Non-pigmented ciliary epithelial cell (primary cell): ENCODE measurements at places on chromosomes 5 and 9.

DNA sequence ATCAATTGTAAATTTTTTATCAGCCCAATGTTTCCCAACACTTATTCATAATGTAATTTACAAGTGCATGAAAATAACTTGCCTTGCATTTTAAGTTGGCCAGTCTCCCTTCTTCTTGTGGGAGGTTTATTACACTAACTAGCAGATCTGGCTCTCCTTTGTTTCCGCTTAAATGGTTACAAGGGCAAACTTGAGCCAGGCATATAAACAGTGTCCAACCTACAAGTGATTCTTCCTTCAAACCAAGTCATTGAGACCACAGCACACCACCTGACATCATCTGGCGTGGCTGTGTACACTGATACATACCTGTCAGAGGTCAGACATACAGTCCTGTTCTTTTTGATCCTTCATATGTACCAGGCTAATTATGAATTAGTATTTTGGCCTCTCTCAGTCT is 80.1 kb downstream of the ALDH1A1 start:
- DNase-seq: no peak

- DNase-seq: peak; percentile 32
These were observed 103.0 kb downstream of the PCSK5 start for GRCh38 chr9:75993434-75993833.

GRCh38 chr5:98275980-98276379 is 497.5 kb upstream of the RGMB start:
- no peak for DNase-seq

GRCh38 chr9:127501821-127502343 is 50.6 kb downstream of the LRSAM1 start:
- no peak for DNase-seq

DNA sequence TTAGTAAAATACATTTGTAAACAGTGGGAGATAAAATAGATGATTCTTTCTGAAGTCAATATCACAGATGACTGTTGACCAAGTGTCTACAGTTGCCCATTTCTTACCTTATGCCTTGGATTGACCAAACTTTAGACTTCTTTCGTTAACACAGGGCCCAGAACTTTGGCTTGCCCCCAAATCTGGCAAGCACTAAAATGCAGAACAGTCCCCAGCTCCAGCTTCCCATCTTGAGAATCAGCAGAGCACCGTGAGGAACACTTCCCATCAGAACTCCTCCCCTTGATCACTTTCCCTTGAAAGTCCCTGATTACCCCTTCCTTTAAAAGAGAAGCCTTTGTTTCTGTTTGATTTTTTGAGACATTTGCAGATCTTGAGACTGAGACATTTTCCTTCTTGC is 1039.9 kb downstream of the TLE1 start:
- no peak for DNase-seq

GRCh38 chr5:3301306-3301705 is 294.3 kb upstream of the IRX1 start:
- DNase-seq: no peak

DNA sequence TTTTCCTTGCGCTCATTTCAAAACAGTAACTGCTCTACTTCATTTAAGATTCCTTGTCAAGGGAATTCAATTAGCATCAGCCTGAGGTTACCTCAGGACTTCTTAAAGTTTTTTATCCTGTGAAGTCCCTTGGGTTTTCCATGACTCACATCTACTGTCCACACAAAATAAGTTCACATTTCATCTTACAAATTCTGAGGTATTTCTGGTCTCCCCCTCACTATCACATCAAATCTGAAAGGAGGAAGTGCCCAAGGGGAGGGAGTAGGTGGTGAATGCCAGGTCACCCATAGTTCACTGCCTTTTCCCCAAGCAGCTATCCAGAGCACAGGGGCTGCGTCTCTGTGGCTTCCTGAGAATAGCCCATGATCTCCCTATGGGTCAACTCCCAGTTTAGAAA is 227.1 kb upstream of the NREP start:
- peak; percentile 89 for DNase-seq

GRCh38 chr9:128120061-128120740 is 7.3 kb downstream of the PTGES2 start:
- DNase-seq: no peak

- DNase-seq: no peak
These were observed 20.4 kb downstream of the CCDC192 start for GRCh38 chr5:127723571-127723970.

- DNase-seq: no peak
These were observed 50.1 kb downstream of the COL27A1 start for GRCh38 chr9:114205171-114206015.

DNA sequence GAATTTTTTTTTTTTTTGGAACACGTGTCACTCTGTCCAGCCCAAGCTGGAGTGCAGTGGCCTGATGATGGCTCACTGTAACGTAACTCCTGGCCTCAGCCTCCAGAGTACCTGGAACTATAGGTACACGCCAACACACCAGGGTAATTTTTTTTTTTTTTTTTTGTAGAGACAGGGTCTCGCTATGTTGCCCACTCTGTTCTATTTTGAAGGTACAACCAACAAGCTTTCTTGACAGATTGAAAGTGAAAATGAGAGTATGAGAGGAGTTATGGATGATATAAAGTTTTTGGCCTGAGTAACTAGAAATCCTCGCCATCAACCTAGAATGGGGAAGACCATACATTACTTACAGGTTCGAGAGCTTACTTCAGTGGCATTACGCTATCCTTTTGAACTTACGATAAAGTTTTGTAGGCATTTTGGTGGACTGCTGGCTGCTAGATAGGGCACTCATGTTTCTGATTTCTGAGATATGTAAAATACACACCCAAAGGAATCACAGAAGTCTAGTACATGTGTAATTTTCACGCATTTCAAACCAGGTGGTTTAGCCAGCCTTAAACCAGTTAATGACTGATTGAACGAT is 806 bp upstream of the CDC42SE2 start:
- no peak for DNase-seq

DNA sequence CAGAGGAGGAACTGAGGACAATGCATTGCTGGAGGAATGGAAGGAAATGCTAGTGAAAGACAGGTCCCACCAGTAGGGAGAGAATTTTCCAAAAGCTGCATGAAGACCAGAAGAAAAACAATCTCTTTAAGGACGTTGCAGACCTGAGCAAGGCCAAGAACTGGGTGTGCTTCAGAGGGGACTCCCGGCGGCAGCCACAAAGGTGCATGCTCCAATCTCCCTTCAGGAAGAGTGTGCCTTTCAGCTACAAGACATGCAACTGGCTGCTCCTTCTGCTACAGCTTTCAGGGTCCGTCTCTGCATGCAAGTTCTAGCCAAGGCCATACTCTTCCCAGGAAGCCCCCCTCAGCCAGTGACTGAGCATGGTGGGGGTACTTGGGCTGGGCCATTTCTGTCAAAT is 62.9 kb downstream of the SFXN1 start:
- no peak for DNase-seq

DNA sequence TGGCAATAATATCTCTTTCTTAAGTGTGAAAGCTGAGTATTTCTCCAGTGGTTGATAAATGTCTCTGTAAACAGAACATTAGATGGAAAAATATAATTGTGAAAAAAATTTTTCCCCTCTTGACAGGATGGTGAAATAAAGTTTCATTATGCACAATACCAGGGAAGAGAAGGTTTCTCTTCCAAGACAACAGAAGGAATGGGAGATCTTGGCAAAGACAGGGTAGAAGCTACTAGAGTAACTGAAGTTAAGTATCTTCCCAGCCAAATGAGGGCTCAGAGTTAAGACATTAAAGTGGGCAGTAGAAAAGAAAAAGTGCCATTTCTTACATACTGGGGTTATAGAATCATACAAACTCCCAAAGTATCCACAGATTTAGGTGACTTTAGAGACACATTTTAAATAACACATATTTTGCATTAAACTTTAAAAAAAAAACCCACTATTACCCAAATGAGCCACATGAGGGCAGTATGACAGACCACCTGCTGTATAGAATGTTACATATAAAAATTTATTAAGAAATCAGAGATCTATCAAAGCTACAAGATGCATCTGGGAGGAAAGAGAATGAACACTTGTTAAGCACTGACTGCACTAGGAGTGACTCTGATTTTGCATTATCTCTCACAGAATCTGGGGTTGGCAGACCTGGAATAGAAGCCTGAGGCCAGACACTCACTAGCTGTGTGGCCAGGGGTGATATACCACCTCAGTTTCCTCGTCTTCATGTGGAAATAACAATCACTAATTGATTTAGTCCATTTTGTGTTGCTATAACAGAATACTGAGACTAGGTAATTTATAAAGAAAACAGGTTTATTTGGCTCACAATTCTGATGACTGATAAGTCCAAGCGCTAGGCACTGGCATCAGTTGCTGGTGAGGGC is 98.5 kb downstream of the ARSB start:
- DNase-seq: no peak

- no peak for DNase-seq
These were observed 7.3 kb upstream of the WDR41 start for GRCh38 chr5:77499441-77499840.

DNA sequence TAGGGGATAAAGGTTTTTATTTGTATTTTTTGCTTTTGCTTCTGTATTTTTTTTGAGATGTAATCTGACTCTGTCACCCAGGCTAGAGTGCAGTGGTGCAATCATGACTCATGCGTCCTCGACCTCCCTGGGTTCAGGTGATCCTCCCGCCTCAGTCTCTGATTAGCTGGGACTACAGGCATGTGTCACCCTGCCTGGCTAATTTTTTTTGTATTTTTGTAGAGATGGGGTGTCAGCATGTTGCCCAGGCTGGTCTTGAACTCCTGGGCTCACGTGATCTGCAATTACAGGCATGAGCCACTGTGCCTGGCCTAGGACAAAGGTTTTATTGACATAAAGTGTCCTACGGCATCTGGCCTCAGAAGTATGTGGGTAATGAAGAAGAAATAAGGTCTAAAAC is 297.1 kb upstream of the C9orf72 start:
- peak; percentile 2 for DNase-seq

DNA sequence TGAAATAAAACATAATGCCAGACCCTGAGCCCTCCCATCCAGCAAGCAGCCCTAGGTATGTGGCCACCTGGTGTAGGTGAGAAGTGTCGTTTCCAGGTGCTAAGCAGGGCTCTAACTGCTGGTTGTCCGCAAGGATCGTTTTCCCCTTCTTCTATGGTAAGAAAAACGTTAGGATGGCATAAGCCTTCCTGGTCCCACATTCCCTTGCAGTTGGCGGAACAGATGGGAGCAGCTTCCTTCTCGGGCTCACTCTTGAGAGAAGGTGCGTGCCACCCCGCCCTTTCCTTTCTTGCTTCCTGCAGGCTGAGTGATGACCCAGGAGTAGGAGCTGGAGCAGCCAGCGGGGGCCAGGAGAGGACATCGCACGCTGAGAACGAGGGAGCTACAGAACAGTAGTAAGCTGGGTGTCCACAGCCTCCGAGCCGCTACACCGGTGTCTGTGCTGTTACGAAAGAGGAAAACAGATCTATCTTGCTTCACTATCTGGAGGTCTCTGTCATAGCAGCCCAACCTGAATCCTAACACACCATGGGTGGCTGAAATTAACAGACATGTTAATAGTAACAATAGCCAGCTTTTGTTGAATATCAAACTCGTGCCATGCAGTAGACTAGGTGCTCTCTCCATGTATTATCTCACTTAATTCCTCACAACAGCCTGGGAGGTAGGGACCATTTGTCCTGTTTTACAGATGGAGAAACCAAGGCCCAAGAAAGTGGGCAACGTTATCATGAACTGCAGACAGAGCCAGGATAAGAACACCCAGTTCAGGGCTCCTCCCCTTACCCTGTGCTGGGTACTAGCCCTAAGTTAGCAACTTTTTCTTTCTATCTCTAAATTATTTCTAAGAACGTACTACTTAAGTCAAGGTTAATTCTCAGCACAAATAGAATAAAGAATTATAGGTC is 139.8 kb downstream of the COL23A1 start:
- no peak for DNase-seq

- DNase-seq: no peak
These were observed 935.8 kb downstream of the TLE4 start for GRCh38 chr9:80507611-80508010.

- DNase-seq: no peak
These were observed 14.4 kb upstream of the SYNPO start for GRCh38 chr5:150625831-150626746.

DNA sequence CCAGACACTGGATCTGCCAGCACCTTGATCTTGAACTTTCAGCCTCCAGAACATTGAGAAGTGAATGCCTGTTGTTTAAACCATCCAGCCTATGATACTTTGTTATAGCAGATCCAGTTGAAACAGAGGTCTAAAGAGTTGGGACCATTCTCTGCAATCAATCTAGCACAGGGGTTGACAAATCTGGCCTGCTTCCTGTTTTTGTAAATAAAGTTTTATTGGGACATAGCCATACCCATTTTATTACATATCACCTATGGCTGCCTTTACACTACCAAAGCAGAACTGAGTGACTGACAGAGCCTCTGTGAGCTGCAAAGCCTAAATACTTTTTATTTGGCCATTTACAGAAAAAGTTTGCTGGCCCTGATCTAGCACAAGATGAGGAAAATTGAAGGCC is 62.0 kb downstream of the BARX1 start:
- DNase-seq: no peak

GRCh38 chr9:74838351-74838750 is 49.4 kb downstream of the TRPM6 start:
- DNase-seq: no peak

DNA sequence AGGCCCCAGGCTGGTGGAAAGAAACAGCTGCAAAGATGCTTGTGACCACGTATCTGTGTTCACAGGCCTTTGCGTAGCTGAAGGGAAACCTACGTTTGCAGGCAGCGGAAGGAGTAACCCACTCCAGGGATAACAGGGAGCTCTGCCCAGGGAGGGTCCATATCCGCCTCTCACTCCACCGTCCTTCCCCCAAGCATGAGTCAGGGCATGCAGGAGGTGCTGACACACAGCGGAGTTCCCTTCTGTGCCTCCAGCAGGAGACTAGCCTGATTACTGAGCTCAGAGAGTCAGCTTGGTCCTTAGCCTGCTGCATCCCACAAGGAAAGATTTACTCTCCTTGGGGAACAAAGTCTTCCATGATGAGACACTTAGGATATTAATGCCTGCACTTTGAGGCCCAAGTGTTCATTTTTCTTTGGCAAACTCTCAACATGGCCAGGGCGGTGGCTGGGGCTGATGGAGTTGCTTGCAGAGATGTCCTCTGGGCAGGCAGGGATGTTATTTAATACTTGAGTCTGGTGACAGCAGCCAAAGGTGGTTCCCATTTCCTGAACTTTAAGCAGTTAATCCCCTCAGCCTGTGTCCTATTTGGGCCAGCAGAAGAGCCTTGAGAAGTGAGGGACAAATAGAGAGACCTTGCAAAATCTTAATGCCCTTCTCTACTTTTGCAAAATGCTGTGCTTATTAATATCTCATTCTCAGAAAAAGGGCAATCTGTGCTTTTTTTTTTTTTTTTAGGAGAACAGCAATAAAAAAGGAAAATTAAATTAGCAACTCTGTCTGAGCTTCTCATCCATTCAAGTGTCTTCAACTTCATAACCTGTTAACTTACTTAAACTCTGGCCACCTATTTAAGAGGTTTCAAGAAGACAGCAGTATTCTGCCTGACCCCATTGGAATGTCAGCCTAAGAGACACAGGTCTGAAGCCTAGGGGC is 222.1 kb downstream of the HSPA4 start:
- peak; percentile 41 for DNase-seq

- DNase-seq: no peak
These were observed 148.0 kb downstream of the RORB start for GRCh38 chr9:74645007-74645639.

- DNase-seq: no peak
These were observed 491.5 kb upstream of the MPDZ start for GRCh38 chr9:13770956-13771355.
